Hematopoietic multipotent progenitor cell treated with erythropoietin and hydrocortisone succinate and interleukin-3 and kit ligand, for 8 days (in vitro differentiated cells): ENCODE measurements at places on chromosomes 3 and 15.
A peak's percentile ranks its signal among the peaks of the same experiment; 100 is the strongest.

DNA sequence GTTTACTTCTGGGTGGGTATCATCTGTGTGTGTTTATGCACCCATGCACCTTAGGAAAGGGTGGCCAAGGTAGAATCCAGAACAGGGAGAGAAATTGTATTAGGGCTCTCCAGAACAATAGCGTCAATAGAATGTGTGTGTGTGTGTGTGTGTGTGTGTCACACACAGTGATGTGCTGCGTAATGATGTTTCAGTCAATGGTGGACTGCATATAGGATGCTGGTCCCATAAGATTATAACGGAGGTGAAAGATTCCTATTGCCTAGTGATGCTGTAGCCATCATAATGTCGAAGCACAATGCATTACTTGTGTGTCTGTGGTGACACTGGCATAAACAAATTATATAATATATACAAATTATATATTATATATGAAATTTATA lies 69.3 kb upstream of the PRR23C start:
- peak; percentile 16 for DNase-seq

DNA sequence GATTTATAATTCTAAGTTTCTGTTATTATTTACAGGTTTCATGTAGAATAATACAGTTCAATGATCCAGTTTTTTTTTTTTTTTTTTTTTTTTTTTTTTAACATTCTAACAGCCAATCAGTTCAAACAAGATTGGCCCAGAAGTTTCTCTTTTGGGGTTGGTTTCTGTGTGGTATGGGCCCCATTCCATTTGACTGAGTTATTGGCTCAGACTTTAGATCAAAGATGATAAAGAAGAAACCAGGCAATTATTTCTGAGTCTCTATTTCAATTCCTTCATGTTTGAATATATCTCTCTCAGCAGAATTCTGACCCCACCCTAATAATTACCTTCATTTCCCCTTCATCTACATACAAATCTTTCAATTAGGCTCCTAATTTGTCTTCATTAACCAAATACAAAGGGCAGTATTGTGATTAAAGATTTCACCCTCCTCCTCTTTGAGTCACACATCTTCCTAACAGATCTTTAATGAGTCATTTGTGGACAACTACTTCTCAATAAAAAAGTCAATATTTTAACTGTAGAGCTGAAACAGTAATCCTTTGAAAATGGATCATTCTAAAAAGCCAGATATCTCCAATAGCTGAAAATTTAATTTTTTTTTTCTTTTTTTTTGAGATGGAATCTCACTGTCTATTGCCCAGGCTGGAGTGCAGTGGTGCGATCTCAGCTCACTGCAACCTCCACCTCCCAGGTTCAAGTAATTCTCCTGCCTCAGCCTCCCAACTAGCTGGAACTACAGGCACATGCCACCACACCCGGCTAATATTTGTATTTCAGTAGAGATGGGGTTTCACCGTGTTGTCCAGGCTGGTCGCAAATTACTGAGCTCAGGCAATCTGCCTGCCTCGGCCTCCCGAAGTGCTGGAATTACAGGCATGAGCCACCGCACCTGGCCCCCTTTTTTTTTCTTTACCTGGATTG lies 878.8 kb downstream of the NAALADL2 start:
- no peak for DNase-seq

DNA sequence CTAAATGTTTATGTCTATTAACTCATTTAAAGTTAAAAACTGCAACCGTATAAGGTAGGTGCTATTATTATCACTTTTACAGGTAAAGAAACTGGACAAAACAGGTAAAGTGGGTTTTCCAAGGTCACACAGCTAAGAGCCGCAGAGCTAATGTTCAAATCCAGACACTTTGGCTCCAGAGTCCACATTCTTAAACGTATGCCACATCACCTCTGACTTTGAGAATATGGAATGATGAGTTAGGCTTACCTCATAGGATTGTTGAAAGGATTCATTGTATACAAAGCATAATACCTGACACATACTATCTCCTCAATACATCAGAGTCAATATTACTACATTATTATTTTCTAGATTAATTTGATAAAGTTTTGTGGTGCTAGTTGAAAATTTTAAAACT lies 240.9 kb upstream of the STT3B start:
- no peak for DNase-seq

- DNase-seq: no peak
Measured at GRCh38 chr15:91839867-91840266, 13.6 kb upstream of the SLCO3A1 start.

- DNase-seq: no peak
Measured at GRCh38 chr15:65777053-65777452, 15.0 kb downstream of the DENND4A start.

DNA sequence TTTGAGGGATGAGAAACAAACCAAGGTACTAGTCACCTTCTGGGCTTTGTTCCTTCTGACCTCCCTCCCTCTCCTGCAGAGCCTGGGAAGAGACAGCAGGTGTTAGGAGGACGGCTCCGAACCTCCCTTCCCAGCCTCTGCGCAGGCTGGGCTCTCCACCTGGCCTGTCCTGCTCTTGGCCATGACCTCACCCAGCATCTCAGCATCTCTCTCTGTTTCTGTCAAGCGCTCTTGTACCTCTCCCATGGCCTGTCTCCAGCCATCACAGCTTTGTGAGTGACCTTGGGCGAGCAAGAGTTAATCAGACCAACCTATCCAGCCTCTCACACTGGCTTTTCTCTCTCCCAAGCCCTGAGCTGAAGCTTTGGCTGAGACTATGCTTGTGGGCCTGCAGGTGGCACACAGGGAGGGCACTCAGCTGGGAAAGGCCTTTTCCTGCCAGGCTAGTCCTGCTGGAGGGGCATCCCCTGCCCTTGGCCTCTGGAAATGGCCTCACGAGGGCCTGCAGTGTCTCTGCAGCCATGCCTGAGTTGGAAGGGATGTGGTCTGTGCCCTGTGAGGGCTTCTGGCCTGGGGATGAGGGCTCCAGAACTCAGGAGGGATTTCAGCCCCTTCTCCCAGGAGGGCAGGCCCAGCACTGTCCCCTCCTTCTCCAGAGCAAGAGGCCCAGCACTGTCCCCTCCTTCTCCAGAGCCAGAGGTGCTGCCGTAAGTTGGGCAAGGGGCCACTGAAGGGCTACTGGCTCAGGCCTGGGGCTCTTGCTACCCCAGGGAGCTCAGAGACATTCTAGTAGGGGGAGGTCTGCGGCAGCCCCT lies 2.1 kb downstream of the CHST13 start:
- DNase-seq: no peak

GRCh38 chr3:72641684-72642083 lies 206.6 kb downstream of the SHQ1 start:
- DNase-seq: no peak

GRCh38 chr15:98881526-98882520 lies 125.8 kb downstream of the PGPEP1L start:
- peak; percentile 78 for DNase-seq

- DNase-seq: peak; percentile 91
Measured at GRCh38 chr15:51185213-51186159, 90.8 kb upstream of the TNFAIP8L3 start.

DNA sequence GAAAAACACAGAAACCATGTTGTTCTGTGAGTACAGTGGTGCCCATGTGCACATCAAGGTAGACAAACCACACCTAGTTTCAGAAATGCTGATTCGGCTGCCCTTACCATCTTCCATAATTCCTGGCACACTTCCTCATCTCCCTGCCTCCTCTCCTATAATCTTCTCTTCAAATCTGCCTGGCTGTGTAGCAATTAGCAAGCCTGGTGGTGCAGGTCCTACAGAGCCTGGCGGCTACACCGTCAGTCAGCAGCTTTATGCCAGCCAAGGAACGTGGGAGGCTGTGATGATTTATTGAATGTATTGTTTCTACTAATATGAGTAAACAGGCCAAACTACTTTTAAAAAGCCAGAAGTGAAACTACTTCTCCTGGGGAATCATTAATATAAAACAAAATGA lies 106.8 kb downstream of the SEMA6D start:
- DNase-seq: no peak

GRCh38 chr15:85000189-85000864 lies 18.7 kb downstream of the PDE8A start:
- DNase-seq: no peak

DNA sequence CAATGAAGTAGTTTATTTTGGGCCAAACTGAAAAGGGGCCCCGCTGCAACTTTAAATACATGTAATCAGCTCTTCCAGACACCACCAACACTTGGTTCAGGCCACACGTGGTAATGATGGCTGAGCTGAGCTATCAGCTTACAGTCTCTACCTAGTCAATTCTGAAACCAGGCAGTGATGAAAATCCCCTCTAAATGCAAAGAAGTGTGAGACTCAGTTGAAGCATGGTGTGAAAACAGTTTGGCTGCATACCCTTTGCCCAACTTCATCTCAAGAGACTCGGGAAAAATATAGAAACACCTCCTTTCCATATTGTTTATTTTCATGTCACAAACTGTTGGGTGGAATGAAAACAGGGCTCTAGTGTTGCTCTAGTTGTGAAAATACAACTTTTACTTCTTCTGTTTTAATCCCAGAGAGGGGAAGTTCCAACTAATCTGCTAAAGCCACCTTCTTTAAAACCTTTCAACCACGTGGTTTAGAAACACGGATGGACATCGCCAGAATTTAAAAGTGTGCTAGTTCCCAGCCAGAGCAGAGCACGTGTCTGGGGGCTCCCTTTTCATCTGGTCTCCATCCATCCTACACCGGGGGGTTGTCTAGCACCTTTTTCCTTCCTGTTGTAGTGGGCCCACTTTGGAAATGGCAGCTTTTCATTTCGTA lies 229.1 kb downstream of the EPHB1 start:
- DNase-seq: no peak

GRCh38 chr3:147130461-147130860 lies 275.9 kb downstream of the ZIC4 start:
- DNase-seq: no peak

GRCh38 chr15:77430213-77430612 lies 9.5 kb downstream of the HMG20A start:
- DNase-seq: no peak

DNA sequence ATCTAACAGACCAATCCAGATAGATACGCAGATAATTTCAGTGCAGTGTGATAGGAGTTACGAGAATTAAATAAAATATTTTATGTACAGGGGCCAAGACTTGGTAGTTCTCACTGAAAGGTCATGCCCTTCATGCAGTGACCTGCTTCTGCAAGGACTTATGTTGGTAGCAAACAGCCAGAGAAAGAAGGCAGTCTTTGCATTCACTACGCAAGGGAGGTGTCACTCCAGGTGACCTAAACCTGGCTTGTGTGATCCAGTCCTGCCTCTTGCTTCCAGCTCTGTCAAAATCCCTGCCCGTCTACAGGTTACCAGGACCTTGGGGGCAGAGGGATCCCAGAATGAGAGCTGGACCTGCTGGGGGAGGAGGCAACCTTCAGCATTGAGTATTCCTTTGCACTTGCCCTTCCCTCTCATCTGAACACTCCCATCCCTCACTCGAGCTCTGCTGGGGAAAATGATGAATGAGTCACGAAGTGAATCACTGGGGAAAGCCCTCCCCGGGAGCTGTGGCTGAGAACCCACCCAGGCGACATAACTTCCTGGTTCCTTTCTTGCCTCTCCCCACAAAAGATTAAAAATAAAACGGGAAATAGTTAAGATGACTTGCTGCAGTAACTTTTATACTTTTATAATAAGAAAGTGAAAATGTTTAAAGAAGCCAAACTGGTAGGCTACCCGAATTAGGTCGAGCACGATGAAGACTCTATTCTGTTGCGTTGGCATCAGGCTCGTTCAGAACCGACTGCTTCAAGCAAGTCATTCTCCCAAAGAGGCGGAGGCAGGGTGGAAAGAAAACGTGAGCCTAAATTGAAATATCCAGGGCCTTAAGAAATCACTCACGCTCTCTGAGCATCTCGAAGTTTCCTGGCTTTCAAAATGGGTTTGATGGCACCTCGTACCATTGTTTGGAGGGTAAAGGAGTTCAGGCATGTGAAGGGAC lies 216.1 kb downstream of the SLCO3A1 start:
- peak; percentile 21 for DNase-seq

DNA sequence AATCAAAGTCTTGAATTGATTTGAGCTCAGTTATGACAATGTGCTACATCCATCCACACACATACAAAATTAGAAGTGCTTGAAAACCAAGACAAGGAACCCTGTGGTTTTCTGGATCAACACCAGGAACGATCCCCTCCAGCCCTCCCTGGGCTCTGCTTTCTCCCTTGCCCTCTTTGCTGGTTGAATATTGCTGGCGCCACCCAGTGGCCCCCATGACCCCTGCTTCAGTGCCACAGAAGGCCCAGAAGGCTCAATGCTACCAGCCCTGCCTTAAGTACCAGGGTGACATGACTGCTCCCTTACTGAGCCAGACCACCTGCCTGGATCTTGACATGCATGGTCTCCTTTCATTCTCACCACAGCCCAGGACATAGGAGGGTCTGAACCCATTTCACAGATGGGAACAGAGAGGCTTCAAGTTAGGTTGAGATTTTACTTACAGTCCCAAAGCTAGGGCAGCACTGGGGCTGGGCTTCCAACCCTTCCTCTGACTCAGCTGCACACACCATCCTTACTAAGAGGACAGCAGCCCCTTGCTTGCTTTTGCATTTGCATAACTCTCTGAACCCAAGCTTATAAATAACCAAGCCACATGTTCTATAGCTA lies 15.0 kb downstream of the IL12A start:
- DNase-seq: peak; percentile 60

DNA sequence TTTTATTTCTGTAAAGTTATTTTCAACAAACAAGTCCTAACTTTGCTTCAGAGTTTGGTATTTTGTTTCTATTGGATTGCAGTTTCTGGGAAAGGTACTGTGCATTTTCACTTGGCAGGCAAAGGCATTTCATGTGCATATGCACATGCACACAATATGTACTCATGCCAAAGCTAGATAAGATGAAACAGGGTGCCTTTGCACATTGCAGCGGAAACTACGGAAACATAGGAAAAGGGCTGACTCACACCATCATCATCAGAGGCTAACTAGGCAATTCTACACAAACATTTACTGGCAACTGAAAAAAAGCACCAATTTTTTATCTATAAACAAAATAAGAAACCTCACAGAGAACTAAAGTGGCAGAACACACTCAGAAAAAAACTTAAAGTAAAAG lies 550.6 kb upstream of the NECTIN3 start:
- DNase-seq: peak; percentile 37

DNA sequence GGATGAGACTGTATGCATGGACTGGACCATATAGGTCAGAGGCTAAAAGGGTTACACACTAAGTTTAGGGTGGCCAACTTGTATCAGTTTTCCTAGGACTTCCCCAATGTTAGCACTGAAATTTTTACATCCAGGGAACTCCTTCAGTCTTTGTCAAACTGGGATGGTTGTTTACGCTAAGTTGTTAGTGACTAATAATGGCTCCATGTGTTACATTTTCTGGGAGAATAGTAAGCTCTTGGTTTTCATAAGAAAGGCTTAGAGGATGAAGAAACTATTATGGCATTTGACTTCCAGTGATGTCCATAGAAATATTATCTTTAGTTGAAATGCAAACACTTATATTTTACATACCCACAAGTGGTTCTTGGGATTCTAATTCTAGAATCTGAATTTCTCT lies 57.9 kb upstream of the ST3GAL6 start:
- no peak for DNase-seq

GRCh38 chr15:73683777-73684580 lies at the start of gene CD276:
Gene CD276, plus strand, starts transcription at chr15:73684383. Its CDS starts 15,257 bp downstream, at chr15:73699640.
- peak; percentile 20 for DNase-seq

- no peak for DNase-seq
Measured at GRCh38 chr3:136835813-136836510, 17.0 kb downstream of the SLC35G2 start.
